ENCODE measurements at places on chromosomes 4 and X. TPM values are rescaled to one million over a fixed set of nuclear protein-coding genes. Genes with fewer than 3 reads are reported as not detected.

- DNase-seq: no peak
These were observed 1818.5 kb upstream of the ADGRL3 start for GRCh38 chr4:59381591-59381990.

- no peak for DNase-seq
These were observed 10.4 kb upstream of the FAM9A start for GRCh38 chrX:8811611-8812010.

GRCh38 chrX:46759645-46759974 lies 692 bp upstream of the SLC9A7 start:
- DNase-seq: peak; percentile 71

DNA sequence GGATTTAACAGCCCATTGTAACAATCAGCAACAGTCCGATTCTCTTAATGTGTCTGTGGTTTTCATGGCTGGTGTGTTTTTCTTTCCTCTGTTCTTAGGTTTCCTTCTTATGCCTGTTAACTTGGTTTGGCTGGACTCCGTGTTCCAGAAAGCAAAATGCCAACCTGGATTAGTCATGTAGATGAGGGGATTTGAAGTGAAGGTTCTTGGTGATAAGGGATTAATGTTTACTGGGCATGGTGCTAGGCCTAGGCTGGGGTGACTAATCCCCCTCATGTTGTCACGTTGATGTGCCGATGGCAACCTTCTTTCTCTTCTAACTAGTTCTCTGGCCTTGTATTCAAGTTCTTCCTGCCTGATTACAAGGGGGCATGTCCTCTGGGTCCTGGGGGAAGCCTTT lies 85.9 kb downstream of the REPS2 start:
- peak; percentile 97 for DNase-seq

GRCh38 chrX:68454476-68455150 lies 21.3 kb upstream of the OPHN1 start:
- DNase-seq: peak; percentile 63

DNA sequence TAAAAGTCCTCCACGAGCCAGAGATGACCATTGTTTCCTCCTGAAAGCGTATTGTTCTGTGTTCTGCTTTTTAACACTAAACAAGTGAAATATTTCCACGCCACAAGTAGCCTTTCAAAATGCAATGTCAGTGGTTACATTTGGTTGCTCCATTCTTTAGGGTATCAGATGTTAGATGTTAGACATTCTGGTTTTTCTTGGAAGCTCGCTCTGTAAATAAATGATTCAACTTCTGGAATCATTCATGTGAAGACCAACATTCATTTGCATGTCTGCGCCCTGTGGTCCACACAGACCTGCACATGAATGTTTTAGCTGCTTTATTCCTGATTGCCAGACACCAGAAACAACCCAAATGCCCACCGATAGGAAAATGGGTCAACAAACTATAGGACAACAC lies 38.0 kb upstream of the HELT start:
- no peak for DNase-seq

GRCh38 chr4:8040607-8041006 lies 100.9 kb upstream of the AFAP1 start:
- DNase-seq: no peak

DNA sequence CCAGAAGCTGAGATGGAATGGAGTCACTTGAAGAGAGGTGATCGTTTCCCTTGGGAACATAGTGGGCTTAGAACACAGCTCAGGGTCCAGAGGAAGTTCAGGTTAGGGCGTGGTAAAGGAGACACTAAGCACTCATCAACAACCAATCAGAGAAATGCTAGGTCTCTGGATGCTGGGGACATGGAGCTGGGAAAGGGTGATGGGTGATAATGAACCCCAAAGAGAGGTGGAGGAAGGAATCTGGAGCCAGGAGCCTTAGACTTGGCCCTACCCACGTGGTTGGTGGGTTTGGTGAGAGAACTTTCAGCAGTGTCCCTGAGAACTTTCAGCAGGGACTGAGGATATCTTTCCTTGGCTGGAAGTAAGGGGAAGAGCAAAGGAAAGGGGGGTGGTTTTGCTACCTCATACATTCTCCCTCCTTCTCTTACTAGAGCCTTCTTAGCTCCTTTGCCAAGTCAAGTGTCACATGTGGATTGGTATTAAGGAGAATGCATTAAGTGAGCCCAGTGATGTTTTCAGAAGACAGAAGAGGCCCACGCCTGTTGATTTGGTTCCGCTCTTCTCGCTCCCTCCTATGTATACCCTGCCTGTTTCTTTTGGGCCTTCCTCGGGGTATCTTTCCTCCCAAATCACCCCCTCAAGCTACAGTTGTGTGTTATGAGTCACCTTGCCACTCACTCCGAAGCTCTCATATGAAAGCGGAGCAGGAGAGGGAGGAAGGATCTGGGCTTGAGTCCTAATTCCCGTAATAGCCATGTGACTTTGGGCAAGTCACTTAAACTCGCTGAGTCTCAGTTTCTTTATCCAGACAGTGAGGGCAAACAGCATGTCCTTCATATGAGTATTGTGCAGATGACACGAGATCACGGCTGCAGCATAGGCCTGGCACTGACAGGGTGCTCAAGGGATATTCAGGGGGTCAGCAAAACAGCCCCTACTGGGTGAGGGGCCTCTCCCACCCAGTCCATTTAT lies 63.1 kb downstream of the TSC22D3 start:
- peak; percentile 85 for DNase-seq

DNA sequence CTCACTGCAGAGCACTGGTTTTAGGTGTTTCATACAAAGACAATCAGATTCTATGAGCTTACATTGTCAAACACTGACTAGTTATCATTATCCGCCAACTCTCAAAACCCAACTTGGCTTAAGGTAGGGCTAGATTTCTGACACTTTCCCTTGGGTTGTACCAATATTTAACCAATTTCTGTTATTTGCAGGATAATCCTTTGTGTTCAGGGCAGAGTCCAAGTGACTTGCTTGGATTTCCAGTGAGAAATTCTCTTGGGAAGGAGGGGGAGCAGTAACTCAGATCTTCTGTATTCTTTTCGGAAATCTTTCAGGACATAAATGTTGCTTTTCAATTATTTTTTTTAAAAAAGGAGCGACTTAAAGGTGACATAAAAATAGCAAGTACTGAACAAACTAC lies 23.1 kb downstream of the DGKK start:
- DNase-seq: no peak

DNA sequence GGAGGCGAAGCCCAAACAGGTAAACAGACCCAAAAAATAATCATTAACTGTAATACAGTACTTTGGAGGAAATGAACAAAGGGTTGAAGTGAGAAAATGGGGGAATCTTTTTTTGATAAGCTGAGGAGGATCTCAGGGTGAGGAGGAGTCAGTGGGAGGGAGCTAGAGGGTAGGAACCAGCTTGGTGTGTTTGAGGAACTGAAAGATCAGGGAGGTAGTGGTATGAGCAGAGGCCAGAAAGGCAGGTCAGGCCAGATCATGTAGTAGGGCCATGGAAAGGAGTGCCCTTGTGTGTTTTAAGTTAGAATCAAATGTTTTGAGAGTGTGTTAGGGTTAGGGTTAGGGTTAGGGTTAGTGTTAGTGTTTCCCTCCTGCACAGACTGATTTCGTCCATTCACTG lies 48.8 kb downstream of the PPP2R2C start:
- DNase-seq: no peak

GRCh38 chr4:42308247-42308646 lies 89.0 kb upstream of the SHISA3 start:
- no peak for DNase-seq

DNA sequence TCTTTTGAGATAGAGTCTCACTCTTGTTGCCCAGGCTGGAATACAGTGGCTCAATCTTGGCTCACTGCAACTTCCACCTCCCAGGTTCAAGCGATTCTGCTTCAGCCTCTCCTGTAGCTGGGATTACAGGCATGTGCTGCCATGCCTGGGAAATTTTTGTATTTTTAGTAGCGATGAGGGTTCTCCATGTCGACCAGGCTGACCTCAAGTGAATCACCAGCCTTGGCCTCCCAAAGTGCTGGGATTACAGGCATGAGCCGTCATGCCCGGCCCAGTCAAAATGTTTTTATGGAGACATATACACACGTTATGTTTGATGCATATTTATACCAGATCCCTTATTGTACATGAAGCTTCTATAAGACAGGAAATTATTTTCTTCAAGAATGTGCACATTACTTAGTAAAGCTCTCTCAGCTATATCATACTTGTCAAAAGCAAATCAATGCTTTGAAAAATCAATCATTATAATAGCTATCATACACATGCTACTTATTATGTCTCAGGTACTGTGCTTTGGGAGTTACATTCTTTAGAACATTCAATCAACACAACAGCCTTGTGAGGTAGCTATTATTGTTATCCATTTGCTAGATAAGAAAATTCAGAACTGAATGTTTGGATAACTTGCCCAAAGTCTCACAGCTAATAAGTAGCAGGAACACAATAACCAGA lies 269.2 kb downstream of the FSTL5 start:
- DNase-seq: peak; percentile 3

DNA sequence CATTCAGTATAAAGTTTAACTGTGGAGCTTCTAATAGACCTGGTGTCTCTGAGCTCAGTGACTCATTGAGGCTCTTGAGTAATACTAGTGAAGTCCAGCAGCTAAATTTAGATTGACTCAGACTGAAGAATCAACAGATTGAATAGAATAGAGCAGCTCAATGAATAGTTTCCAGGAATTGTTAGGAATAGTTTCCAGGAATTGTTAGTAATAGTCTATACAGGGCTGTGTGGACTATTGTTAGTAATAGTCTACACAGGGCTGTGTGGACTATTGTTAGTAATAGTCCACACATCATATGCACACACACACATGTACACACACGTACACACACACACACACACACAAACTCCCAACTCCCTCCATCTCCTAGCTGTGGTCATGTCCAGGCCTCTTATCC lies 3.0 kb downstream of the GIMD1 start:
- peak; percentile 85 for DNase-seq

GRCh38 chr4:138611721-138612120 lies 369.6 kb upstream of the SLC7A11 start:
- DNase-seq: no peak

GRCh38 chr4:174669270-174669669 lies 147.0 kb upstream of the HPGD start:
- DNase-seq: peak; percentile 87

DNA sequence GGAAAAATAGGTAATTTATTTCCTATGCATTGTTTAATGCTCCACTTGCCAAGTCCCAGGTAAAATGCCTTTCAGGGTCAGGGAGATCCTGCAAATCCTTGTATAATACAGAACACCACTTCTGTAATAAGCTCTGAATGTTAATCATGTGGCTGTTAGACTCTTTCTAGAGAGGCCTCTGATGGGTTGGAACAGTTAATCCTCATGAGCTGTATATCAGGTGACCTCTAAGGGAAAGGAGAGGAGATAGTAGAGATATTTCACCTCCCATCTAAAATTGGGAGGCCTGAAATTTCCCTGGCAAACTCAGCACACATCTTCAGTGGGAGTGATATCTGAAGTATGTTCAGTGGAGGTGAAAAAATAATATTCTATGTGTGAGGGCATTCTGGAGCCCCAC lies 210.6 kb upstream of the WDFY3 start:
- no peak for DNase-seq

GRCh38 chr4:142040043-142040442 lies 403.7 kb downstream of the IL15 start:
- no peak for DNase-seq

MAGEB1 gene
- not detected for total RNA-seq

RNF128 gene
- total RNA-seq: 0.20 TPM

PLS3 gene
- 418 TPM for total RNA-seq

AFAP1 gene
- total RNA-seq: 38.8 TPM

ABLIM2 gene
- total RNA-seq: not detected

TLR7 gene
- total RNA-seq: not detected

POF1B gene
- total RNA-seq: not detected

MTTP gene
- 0.22 TPM for total RNA-seq

Data from M059J (cell line).